Myometrial cell (primary cell): ENCODE measurements at places on chromosomes 5 and 9. TPM values are rescaled to one million over a fixed set of nuclear protein-coding genes. Genes with fewer than 3 reads are reported as not detected.

Gene CDK9
- 26.6 and 28.3 TPM in 2 replicates for total RNA-seq

Gene MTAP
- total RNA-seq, result 15.9 and 19.8 TPM in 2 replicates

Gene ZNF879
- total RNA-seq, result 1.9 and 2.9 TPM in 2 replicates

Gene GKAP1
- total RNA-seq, result 0.29 and 1.4 TPM in 2 replicates

Gene SLC4A9
- total RNA-seq, result not detected in 2 replicates

Gene RNF183
- not detected in 2 replicates for total RNA-seq

Gene SOX30
- total RNA-seq, result 0.71 TPM in 1 of 2 replicates, not detected in the other

Gene CDKN2AIPNL
- 32.3 and 40.1 TPM in 2 replicates for total RNA-seq

Gene KIF2A
- 25.1 and 29.6 TPM in 2 replicates for total RNA-seq

Gene STPG3
- total RNA-seq, result not detected in 2 replicates

Gene S100Z
- not detected in 2 replicates for total RNA-seq

Gene RAD17
- total RNA-seq, result 12.7 and 20.0 TPM in 2 replicates
